ENCODE measurements at places on chromosomes 13 and 19. TPM values are rescaled to one million over a fixed set of nuclear protein-coding genes. Genes with fewer than 3 reads are reported as not detected.

DNA sequence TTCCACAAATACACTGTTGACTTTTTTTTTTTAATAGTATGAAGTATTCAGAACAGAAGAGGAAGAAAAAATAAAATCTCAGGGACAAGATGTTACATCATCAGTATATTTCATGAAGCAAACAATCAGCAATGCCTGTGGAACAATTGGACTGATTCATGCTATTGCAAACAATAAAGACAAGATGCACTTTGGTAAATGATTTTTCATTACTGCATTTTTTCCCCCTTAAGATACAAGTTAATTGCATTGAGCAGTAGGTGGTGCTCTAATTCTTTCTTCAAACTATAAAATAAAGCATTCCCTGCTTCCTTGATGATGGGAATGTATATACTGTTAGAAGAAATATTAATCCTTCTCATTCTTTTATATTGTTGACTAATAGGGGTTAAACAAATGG, 17.1 kb downstream of the UCHL3 start:
- H3K36me3 ChIP-seq = peaks cover 11% of the 10 kb centered on the region
- no peaks in the 10 kb centered on the region for H3K27me3 ChIP-seq
- DNase-seq = no peak
- H3K4me3 ChIP-seq = no peak overlapping the region

DNA sequence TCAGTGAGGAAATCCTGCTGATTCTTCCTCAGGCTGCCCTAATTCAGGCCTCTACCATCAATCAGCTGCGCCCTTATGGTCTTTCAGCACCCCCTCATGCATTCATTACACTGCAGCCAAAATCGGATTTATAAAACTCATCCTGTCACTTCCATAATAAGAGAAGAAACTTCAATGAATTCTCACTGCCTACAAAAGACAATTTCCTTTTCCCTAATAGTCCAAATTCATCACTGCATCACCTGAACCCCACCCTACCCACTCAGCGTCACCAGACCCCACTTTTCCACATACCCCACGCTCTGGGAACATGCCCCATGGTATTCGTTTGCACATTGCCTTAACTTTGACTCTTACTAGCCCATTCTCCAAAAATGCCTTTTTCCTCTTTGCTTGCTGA, 92.0 kb downstream of the C13orf42 start:
- no peak overlapping the region for H3K27ac ChIP-seq
- no peak for DNase-seq
- H3K4me3 ChIP-seq = no peak overlapping the region
- H3K36me3 ChIP-seq = no peaks in the 10 kb centered on the region

GRCh38 chr13:66665991-66666390, 564.1 kb downstream of the PCDH9 start:
- no peaks in the 10 kb centered on the region for H3K4me1 ChIP-seq
- H3K4me3 ChIP-seq = no peak overlapping the region
- no peak overlapping the region for H3K27ac ChIP-seq
- H3K27me3 ChIP-seq = no peaks in the 10 kb centered on the region
- no peaks in the 10 kb centered on the region for H3K36me3 ChIP-seq
- DNase-seq = no peak

DNA sequence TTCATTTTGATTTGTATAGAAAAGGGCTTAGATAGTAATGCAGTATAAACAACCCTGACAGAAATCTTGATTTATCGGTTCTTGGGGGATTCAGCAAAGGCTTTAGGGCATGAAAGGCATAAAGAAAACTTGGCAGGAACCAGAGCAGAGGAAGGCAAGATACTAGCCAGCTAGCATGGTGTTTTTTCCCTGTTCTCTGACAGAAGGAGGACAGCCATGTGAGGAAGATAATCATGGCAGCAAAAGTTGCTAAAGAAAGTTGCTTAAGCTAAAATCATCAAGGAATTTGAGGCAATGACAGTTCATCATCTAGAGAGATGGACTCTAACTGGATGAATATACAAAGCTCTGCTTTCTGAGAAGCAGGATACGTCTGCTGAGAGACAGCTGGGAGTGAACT, 294.1 kb downstream of the KCNRG start:
- H3K4me1 ChIP-seq = peaks cover 7% of the 10 kb centered on the region
- no peak for DNase-seq
- H3K27me3 ChIP-seq = peaks cover 5% of the 10 kb centered on the region
- H3K27ac ChIP-seq = no peak overlapping the region

DNA sequence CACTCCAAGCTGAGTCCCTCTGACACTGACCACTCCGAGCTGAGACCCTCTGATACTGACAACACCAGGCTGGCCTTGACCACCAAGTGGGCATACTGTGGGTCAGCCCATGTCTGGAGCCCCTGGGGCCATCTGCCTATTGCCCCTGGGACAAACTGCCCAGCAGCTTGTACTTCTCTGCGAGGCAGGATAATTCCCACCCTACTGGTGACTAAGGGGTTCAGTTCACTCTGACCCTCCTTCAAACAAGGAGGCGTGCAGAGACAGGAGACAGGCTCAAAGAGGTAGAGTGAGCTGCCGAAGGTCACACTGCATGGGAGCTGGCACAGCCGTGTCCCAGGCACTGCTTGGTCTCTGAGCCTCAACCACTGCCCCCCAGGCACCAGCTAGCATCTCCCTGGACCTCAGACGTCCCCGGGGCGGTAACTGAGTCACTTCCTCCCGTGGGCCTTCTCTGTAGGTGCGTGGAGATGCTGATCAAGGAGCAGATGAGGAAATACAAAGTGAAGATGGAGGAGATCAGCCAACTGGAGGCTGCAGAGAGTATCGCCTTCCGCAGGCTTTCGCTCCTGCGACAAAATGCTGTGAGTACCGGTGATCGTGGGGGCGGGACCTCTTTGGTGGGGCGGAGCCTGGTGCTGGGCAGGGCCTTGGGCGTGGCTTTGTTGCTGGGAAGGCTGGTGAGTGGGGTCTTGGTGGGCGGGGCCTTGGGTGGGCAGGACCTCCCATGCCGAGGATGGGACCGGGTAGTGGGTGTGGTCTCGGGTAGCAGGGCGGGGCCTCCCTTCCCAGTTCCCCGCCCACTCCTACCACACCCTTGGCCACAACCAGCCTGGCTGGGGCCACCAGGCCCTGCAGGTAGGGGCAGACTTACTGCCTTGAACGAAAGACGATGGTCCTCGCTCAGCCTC, 5.8 kb upstream of the USE1 start:
- H3K27me3 ChIP-seq = no peaks in the 10 kb centered on the region
- H3K36me3 ChIP-seq = peaks cover 22% of the 10 kb centered on the region
- DNase-seq = peak; percentile 55
- no peak overlapping the region for H3K27ac ChIP-seq
- H3K4me1 ChIP-seq = peaks cover 9% of the 10 kb centered on the region
- H3K4me3 ChIP-seq = no peak overlapping the region

GRCh38 chr13:40589285-40590109, 76.9 kb downstream of the FOXO1 start:
- peaks cover 7% of the 10 kb centered on the region for H3K36me3 ChIP-seq
- no peak for DNase-seq
- no peaks in the 10 kb centered on the region for H3K27me3 ChIP-seq
- peak overlapping the region; percentile 65 for H3K4me3 ChIP-seq
- H3K4me1 ChIP-seq = peaks cover 62% of the 10 kb centered on the region

DNA sequence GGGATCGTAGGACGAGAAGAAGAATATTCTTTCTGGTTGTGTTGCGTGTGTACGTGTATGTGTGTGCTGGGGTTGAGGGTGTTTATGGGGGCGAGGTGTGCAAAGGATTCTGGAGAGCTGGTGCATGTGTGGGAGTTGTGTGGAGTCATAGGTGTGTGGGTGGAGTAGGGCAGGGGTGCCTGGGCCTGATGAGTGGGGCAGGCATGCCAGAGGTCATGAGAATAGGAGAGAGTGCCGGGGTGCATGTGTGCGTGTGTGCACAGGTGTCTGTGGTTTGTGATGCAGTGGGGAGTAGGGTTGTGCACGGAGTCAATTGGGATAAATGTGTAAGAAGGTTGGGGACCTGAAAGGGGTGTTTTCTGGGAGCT, 649 bp downstream of the TMEM91 start:
- no peak for DNase-seq
- H3K27me3 ChIP-seq = no peaks in the 10 kb centered on the region
- peaks cover 3% of the 10 kb centered on the region for H3K36me3 ChIP-seq
- H3K4me1 ChIP-seq = peaks cover 12% of the 10 kb centered on the region
- peak overlapping the region; percentile 70 for H3K4me3 ChIP-seq

DNA sequence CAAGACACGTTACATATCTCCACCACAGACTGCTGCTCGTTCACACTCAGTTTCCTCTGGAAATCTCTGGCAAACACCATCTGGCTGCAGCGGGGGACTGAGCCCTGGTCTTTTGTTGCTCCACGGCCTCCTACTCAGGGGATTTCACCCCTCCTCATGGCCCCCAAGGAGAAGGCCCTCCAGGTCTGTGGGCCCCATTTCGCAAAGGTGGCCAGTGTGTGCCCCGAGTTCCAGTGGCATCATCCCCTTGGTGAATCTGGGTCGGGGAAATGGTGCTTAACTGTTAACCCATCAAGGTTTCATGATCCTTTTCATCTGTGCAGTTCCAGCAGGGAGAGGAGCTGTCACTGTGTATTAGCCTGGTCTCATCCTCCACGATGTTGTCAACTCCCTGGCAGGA, 235.4 kb upstream of the MAB21L1 start:
- H3K27ac ChIP-seq = no peak overlapping the region
- no peak for DNase-seq
- no peaks in the 10 kb centered on the region for H3K36me3 ChIP-seq
- no peaks in the 10 kb centered on the region for H3K4me1 ChIP-seq

DNA sequence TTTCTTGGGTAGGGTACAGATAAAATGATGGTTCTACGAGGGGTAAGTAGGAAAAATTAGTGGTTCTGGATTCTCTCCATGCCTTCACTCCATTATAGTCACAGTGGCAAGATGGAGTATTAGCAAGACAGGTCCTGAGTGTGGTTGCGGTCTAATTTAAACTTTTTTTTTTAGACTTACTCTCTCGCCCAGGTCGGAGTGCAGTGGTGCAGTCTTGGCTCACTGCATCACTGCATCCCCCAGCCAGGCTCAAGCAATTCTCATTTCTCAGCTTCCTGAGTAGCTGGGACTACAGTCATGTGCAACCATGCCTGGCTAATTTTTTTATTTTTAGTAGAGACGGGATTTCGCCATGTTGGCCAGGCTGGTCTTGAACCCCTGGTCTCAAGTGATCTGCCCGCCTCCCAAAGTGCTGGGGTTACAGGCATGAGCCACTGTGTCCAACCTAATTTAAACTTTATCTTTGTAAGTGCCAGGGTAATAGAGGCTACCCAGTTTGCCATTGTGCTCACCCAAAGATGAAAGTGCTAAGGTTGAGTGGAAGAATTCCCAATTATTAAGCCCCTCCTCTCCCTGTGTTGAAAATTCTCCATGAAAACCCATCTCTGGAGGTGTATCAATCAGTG, 135.6 kb downstream of the TM9SF2 start:
- no peak overlapping the region for H3K27ac ChIP-seq
- no peak overlapping the region for H3K4me3 ChIP-seq
- no peaks in the 10 kb centered on the region for H3K36me3 ChIP-seq
- no peaks in the 10 kb centered on the region for H3K27me3 ChIP-seq
- no peak for DNase-seq
- H3K4me1 ChIP-seq = no peaks in the 10 kb centered on the region

The CAPN12 gene
- 22.7 TPM for total RNA-seq

The CPB2 gene
- not detected for total RNA-seq

The TMIGD2 gene
- 50.5 TPM for total RNA-seq

The PRSS57 gene
- total RNA-seq = not detected

All from activated naive CD8-positive, alpha-beta T cell treated with anti-CD3 and anti-CD28 coated beads, Interleukin-2, amount 10 ng/mL, durations not matched to agents 7 days and 5 days (primary cell).